ENCODE measurements at places on chromosomes 7 and 10.

- no peak for DNase-seq
Observed at GRCh38 chr7:17526621-17527020, 228.2 kb downstream of the AHR start.

DNA sequence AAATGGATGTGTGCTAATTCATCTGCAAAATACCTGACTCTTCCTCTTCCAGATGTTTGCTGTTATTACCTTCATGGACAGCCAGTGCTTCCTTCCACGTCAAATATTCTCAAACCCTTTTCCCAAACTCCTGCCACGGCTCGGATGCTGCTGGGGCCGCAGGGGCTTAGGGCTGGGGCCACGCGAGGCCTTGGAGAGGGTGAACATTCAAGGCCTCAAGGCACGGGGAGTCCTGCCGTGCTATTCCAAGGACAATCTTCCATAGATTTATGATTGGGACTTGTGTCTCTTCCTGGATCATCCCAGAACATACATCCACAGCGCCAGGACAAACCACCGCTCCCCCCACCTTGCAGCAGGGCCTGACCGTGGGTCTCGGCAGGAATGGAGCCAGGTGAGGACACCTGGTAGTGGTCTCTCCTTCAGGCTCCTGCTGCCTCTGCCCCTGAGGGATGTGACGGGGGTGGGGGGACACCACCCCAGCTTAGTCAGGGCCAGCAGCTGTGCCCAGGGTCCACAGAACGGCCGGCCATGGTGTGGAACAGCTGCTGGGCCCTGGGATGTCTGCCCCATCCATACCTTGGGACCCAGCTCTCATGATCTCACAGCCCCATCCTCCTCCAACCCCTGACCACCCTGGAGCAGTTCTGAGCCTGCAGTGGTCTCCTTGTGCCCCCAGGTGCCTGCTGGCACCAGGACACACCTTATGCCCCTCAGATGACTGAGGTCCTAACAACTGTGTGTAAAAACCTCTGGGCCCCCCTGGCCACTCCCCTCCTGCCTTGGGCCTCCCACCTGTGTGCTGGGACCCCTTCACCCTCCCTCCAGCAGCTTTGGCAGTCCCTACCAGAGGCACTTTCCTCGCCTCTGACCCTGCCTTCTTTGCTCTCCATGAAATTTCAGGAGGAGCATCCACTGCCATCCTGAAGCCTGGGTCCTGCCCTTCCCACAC is 16.7 kb downstream of the VIPR2 start:
- no peak for DNase-seq

- DNase-seq = no peak
Observed at GRCh38 chr10:87658858-87659555, 671 bp upstream of the PAPSS2 start.

GRCh38 chr7:67407392-67408071 is 410.9 kb downstream of the TYW1 start:
- DNase-seq = no peak

- no peak for DNase-seq
Observed at GRCh38 chr10:110510086-110510485, 12.4 kb downstream of the DUSP5 start.

GRCh38 chr10:26887611-26888215 is 27.0 kb upstream of the ABI1 start:
- no peak for DNase-seq

GRCh38 chr10:2981361-2981801 is 86.0 kb upstream of the PFKP start:
- DNase-seq = no peak

GRCh38 chr10:82680608-82681007 is 805.6 kb downstream of the NRG3 start:
- no peak for DNase-seq

GRCh38 chr10:72542396-72542815 is 83.5 kb downstream of the MICU1 start:
- DNase-seq = no peak

DNA sequence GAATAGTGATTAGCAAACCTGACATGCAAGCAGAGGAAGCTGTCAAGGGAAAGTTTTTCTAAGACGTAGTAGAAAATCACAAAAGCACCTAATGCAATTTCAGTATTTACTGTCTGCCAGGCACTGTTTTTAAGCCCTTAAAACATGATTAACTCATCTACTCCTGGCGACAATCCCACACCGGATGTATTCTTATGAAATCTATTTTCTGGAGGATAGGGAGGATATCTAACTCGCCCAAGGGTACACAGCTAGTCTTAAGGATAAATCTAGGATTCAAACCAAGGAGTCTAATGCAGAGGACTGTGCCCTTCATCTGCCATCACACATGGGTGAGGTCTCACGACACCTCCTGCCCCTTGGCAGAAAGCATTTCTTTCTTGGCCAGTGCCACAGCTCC is 47.8 kb upstream of the FIGNL1 start:
- no peak for DNase-seq

DNA sequence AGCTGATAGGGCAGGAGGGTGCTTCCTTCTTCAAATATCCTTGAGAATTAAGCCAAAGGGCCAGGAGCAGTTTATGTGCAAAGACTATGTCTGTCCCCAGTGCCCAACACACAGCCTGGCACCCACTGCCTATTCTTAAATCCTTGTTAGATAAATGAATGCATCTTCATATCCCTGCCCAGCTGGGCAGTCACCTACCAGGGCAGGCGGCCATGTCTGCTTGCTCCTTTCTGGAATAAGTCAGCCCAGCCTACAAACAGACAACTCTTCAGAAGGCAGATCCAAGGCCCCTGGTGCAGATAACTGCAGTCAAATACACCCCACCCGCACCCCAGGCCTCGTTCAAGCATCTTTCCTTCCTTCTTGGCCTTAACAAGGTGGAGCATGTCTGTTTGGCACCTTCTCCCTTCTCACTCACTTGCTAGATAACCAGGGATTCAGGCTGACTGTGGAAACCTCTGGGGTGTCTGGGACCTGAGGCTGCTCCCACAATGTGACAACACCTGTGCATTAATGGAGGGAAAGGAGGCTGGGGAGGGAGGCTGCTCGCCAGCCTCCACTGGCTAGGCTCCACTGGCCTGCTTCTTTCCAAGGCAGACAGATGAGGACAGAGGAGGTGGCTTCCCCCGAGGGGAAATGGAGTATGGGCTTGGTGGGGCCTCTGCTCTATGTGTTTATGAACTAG is 59.9 kb upstream of the COL13A1 start:
- no peak for DNase-seq

- DNase-seq = no peak
Observed at GRCh38 chr10:97597778-97598177, 8.3 kb downstream of the C10orf62 start.

DNA sequence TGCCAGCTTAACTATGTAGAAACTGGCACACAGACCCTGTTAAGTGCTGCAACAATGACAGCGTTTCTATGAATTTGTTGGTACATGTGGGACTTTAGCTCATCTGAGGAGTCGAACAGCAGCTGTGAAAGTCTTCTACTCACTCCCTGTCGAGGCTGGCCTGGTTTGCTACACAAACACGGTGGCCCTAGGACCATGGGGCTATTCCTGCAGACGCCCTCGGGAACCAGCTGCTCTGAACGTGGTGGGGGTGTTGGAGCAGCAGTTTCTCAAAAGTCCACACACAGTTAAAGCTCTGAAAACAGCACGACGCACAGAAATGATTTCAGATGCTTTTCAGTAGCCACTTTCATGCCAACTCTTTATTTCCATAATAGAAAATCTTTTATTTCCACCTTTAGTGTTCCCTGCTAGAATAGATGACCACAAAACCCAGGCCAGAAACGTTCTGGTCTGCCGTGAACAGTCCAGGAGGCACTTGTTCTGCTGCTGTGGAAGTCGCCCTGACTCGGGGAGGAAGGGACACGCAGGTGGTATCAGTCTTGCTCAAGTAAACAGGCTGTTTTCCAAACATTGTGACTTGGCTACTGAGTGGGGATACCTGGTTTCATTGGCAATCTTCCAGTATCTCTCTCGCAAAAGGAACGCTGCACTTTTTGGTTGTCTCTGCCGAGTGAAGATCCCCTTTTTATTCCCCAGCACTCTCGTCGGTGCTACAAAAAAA is 21.5 kb downstream of the GUSB start:
- no peak for DNase-seq

DNA sequence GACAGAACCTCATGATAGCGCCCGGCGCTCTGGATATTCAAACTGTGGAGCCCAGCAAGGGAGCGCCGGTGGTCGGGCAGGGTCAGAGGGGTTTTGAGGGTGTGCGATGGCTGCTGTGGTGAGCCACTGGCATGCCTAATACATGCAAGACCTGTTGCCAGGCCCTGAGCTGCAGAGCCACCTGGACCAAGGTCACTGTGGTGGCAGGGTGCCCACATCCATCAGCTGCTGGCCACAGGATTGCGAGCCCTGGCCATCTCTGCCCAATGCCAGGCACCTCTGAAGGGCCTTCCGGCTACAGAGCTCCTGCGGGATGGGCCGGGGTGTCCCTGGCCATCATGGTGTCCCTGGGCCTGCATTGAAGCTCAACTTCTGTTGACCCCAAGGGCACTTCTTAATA is 123.0 kb upstream of the TNRC18 start:
- no peak for DNase-seq

DNA sequence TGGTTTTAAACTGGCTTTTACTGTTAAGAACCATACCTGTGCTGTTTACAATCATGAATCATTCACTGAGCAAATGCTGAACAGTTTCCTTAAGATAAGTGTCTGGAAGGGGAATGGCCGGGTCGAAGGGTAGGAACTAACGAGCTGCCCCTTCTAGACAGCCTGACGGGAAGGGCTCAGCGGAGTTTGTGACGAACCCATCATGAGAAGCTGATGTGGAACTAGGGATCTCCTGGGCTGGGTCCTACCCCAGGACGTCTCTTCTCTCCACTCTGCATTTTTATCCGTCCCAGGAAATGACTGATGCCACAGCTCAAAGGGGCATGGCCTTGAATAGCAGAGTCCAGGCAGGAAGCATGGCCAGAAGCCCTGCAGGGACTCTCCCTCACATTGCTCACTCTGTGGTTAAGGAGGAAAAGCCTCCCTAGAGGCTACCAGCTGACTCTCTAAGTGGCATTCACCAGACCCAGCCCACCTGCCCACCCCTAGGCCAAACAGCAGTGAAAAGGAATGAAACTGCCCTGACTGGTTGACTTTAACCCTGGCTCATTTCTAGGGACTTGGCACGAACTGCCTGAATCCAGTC is 112.0 kb downstream of the PFKFB3 start:
- DNase-seq = no peak

DNA sequence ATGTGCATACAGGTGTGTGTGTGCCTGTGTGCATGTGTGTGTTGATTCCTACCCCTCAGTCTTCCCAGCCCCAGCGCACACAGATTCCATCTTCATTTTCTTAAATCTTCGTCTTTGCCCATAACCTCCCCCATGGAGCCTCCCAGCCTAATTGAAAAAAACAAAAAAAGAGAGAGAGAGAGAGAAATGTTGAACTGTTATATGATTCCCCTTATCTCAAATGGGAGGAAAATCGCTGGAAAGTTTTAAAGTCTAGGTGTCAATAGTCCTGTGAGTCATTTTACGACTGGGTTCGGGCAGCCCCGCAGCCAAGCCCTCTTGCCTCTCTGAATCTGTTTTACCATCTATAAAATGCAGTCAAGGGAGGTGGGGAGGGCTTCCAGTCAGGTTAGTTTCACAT is 60.9 kb downstream of the SPOCK2 start:
- no peak for DNase-seq

DNA sequence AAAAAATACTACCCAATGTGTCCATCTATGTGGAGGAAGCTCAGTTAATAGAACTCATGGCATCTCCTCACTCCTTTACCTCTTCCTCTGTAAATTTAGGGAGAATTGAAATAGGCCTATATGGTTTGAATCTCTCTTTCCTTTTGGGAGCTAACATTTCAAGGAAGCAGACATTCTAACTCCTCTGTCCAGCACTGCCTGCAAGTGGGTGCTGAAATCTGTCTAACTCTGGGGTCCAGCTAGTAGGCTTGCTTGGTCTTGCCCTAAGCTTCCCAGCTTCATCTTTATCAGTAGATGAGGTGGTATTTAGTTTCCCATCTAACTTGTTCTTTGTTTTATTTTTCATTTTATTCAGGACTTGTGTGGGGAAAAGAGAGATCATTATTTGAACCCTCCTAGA is 23.2 kb downstream of the CYCS start:
- DNase-seq = no peak

- DNase-seq = no peak
Observed at GRCh38 chr7:46786221-46786954, 795.5 kb downstream of the TNS3 start.

DNA sequence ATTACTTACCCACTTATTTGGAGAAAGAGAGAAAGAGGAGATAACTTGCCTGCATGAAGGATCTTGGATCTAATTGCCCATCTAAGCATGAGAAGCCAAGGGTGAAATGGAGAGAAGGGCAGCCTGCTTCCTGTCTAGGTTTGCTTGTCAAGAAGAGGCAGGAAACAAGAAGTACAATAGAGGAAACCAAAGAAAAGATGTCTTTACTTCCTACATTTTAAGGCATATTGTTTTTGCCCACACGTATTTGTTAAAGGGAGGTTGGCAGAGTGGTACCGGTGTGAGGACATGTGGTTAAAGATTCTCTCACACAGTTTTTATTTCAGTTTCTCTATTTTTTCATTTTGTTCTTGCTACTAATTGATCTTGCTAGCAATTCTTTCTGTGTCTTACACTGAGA is 6.0 kb upstream of the TAS2R38 start:
- no peak for DNase-seq

- no peak for DNase-seq
Observed at GRCh38 chr10:101481256-101481655, 106.8 kb downstream of the POLL start.

DNA sequence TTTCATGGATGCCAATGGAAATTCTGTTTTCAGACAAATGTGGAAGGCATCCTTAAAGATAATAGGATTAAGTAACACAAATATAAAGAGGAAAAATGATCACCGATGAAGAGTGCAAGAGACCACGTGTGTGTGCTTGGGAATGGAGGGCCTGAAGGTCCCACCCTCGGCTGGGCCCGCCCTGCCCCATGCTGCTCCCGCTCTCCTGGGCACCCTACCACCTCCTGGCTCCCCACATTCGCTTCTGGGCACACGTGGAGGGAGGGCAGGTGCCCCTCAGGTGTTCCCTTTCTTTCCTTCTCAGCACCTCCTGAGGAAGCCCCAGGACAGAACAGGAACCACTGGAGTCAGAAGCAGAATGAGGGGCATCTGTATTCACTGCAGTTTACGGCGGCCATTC is 367.6 kb downstream of the DNAJB6 start:
- DNase-seq = no peak

DNA sequence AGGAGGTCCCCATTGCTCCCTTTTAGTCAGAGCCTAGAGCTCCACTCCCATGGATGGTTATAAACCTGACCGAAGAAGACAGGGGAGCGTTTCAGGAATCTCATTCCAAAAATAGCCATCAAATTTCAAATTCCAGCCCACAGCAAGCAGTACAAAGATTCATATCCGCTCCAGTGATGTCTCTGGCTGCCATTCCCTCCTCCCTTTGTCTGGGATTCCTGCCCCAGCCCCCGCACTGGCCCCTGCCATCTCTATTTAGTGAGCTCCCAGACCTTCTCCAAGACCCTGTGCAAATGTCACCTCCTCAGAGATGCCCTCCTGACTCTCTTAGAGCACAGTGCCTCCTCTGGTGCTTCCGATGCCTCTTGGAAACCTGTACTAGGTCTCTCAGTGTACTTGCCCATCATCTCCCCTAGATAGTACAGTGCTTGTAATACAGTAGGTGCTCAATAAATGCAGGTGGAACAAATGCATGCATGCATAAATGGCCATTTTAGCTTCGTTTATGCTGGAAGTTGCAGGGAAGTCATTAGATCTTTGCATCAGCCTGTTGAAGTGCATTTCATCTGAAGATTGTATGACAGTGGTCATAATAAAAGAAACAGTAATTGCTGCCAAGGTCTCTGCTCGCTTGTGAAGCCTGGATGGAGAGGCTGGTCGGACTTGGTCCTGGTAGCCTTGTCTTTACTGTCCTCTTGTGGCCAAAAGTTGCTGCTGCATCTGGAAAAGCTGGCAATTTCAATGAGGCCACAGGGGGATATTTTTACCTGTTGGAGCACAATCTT is 32.0 kb upstream of the HABP2 start:
- peak; percentile 15 for DNase-seq

Measured in CD4-positive, alpha-beta T cell treated with Interleukin-15 for 4 hours (primary cell).